ENCODE measurements at places on chromosomes 3 and 15. TPM values are rescaled to one million over a fixed set of nuclear protein-coding genes. Genes with fewer than 3 reads are reported as not detected.
A peak's percentile ranks its signal among the peaks of the same experiment; 100 is the strongest.

The UROC1 gene
- not detected for total RNA-seq

The SERPINI2 gene
- not detected for total RNA-seq

GRCh38 chr15:77418966-77419835 lies 703 bp downstream of the PEAK1 start:
- DNase-seq: peak; percentile 53

GRCh38 chr3:172221547-172221946 lies 182.2 kb downstream of the FNDC3B start:
- DNase-seq: peak; percentile 88

DNA sequence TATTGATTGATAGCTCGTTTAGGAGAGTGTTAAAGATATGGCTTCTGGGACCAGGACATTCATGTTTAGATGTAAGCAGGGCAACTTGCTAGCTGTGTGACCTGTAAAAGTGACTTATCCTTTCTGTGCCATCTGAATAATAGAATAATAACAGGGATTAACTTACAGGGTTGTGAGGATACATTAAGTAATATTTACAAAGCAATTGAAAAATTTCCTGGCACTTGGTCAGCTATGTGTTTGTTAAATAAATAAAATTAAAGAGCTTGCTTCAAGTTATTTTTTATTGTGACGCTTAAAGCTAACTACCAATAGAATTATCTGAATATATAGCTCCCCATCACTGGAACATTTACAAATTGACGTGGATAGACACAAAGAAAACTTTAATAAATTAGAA lies 287.9 kb upstream of the CDIN1 start:
- no peak for DNase-seq

GRCh38 chr3:189748046-189748445 lies 116.9 kb downstream of the TP63 start:
- no peak for DNase-seq

DNA sequence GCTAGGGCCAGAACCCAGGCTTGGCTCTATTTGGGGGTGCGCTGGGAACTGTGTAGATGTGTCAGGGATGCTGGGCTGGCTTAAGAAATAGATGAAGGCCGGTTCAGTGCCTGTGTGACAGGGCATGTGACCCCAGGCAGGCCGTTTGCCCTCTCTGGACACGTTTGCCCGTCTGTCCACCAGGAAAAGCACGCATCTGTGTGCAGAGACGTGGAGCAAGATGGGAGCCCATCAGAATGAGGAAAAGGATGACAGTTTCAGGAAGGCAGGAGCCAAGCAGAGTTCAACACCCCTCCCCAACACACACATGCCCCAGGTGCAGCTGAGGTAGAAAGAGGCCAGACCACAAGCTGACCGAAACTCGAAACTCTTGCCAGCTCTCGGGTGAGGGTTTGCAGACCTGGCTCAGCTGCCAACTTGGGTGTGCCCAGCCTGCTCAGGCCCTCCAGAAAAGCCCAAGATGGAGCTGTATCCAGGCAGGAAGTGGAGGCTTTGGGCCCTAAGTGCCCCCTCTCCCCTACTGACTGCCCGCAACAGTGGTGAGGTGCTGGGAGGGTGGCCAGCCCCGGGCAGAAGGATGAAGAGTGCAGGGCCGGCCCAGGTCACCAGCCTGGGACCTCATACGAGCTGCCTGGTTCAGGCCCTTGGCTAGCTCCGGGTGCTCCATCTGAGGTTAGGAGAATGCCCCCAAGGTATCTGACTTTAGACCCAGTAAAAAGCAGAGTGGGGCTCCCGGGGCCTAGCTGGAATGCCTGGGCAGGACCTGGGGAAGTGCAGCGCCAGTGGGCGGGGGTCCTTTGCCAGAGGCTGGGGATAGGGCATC lies 10.2 kb upstream of the MESP1 start:
- no peak for DNase-seq

Data from IMR-90 (cell line).